Caki2 (cell line): ENCODE measurements at places on chromosomes 11 and 22. TPM values are rescaled to one million over a fixed set of nuclear protein-coding genes. Genes with fewer than 3 reads are reported as not detected.

DNA sequence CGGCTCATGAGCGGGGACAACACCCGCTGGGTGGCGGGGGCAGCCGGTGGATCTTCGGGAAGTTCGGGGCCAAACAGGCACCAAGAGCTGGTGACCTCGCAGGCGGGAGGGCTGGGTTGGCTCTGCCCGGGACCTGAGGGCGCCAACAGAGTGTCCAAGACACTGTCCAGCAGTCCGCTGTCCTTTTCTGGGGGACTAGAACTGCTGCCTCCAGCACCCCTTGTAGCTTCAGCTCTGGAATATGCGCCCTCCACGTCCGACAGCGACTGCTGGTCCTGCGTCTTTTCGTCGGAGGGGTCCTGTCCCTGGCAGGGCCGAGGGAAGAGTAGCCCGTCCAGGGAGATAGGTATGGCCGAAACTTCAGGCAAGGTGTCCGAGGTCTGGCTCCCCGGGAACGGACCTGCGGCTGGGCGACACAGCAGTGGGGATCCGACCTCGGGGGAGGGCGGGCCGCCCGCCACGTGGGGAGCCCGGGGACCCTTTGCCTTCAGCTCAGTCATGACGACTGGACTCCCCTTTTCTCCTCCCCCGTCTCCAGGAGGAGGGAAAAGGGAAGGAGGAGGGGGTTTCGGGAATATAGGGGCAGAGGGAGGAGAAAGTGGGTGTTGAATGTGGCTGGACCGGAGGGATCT lies 926 bp downstream of the PGR start:
- no peak for DNase-seq

Gene MS4A6E
- total RNA-seq: not detected in 2 replicates

DNA sequence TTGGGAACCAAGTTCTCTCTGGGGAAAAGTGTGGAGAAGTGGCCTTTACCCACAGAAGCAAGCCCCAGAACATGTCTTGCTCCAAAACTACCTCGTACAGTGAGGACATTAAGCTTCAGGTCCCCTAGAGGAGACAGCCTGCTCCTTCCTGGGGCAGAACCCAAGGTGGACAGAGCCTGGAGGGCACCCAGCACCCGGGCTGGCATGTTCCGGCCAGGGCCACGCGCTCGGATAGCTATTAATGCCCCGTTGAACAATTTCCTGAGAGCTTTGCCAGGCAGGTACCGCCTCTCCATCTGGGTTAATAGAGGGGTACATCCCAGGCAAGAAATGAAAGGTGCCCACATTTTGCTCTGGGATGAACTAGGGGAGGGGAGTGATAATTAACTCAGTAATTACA lies 169.0 kb upstream of the GRK3 start:
- no peak for DNase-seq

Gene MAPK8IP1
- total RNA-seq: 6.5 and 6.9 TPM in 2 replicates

Gene CPT1B
- total RNA-seq: 0.35 and 10.4 TPM in 2 replicates

Gene GLYATL1
- not detected in 2 replicates for total RNA-seq

DNA sequence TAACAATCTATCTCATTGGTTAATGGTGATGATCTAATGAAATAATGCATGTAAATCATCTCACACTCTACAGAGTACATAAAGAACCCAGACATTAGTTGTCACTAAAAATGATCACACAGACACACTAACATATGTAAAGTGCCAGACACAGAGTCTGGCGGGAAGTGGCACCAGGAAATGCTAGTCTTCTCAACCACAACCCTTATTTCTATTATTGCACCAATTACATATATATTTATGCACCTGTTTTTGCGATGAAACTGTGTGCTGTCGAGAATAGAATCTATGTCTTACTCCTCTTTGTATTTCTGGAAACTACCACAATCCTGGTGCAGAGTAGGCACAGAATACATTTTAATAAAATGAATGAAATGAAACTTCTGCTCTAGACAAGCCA lies 25.9 kb upstream of the POU2AF3 start:
- DNase-seq: no peak

GRCh38 chr11:129374081-129374992 lies 1.3 kb upstream of the BARX2 start:
- no peak for DNase-seq

DNA sequence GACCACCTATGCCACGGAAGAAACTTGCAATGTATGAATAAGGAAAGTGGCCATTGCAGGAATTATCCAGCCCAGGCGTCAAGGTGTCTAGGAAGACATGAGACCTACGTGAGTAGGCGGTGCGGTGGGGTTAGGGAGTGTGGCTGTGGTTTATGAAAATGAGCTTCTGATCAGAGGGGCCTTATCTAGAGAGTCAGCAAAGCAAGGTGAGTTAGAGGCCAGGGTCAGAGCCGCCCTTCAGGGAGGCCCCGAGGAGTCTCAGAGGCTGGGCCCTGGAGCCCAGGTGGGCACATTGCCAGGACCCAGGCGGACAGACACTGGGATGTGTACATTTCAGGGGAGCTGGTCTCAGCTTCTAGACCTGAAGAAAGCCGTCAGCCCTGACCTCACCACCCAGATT lies 13.8 kb upstream of the LINC01488 start:
- no peak for DNase-seq

Gene C1QTNF4
- total RNA-seq: not detected in 2 replicates

Gene ARHGAP42
- total RNA-seq: 7.8 and 11.5 TPM in 2 replicates

DNA sequence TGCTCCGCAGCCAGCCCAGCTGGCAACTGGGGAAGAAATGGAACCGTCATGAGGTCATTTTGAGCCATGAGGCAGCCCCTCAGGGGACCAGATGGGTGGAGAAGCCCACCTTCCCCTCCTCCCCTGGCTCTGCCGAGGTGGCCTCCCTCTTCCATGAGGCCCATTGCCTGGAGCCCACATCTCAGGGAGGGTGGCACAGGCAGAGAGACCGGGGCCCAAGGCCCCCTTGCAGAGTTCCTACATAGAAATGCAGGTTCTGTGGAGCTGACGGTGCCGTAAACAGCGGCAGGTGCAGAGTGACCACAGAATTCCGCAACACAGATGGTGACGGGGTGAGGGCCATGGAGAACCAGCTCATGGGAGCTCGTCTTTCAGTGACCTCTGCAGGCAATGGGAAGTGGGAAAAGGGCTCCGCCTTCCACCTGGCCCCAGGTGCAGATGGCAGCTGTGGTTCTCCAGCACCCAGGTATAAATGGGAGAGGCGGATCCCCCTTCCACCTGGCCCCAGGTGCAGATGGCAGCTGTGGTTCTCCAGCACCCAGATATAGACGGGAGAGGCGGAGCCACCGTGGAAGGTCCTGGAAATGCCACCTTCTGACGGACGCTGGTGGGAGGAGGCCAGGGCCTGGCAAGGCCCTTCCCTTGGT lies 765.4 kb downstream of the BRD1 start:
- DNase-seq: no peak

Gene ATM
- total RNA-seq: 23.8 and 106 TPM in 2 replicates

DNA sequence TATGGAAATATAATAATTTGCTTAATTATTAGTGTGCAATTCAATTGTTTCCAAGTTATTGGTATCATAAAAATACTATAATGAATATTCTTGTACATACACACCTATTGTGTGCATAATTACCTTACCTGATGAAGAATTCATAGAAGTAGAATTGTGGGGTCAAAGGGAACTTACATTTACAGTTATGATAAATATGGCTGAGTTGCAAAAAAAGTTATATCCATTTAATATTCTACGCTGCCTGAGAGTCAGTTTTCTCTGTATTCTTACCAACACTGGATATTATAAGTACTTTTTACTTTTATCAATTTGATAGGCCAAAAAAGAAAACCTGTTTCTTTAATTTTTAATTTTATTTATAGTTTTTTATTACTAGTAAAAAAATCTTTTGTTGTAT lies 2.1 kb upstream of the PSMA1 start:
- DNase-seq: no peak

Gene MMP11
- 16.2 and 36.3 TPM in 2 replicates for total RNA-seq

GRCh38 chr11:132898021-132898420 lies 634.3 kb downstream of the OPCML start:
- DNase-seq: no peak

DNA sequence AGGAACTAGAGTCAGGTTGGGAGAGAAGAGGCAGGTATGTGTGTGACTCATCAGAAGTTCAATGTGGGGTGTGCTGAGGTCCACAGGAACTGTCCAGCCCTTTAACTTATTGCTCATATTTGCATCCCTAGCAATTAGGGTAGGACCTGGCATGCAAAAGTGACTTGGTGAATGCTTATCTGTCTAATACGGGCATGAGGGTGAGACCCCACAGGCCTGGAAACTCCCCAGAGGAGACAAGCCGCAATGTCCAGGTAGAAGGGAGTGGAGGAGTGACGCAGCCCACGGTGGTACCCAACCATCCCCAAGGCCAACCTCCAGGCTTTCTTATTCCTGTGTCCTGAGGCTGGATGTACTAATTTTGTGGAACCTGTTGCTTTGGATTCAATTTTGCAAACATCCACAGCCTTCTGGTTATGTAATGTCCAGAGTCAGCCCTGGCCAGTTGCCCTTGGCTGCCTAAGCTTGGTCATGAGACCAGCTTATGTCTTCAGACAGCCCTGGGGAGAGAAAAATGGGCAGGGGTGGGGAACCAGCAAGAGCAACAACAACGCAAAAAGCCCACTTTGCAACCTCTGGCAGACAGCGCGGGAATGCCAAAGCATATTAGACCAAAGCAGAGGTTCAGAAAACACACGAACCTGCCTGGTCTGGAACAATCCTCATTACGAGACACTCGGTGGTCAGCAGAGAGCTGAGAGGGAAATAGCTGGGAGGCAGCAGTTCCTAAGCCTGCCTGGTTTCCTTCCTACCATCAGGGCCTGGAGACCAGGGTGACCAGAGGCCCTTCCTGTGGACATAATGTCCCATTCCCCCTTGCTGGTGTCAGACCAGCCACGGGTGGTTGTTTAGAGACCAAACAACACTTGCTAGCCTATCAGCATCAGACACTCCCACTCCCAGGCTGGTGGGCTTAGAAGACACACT lies 49.3 kb downstream of the TIMP3 start:
- DNase-seq: no peak

Gene TRIM48
- total RNA-seq: not detected in 2 replicates

DNA sequence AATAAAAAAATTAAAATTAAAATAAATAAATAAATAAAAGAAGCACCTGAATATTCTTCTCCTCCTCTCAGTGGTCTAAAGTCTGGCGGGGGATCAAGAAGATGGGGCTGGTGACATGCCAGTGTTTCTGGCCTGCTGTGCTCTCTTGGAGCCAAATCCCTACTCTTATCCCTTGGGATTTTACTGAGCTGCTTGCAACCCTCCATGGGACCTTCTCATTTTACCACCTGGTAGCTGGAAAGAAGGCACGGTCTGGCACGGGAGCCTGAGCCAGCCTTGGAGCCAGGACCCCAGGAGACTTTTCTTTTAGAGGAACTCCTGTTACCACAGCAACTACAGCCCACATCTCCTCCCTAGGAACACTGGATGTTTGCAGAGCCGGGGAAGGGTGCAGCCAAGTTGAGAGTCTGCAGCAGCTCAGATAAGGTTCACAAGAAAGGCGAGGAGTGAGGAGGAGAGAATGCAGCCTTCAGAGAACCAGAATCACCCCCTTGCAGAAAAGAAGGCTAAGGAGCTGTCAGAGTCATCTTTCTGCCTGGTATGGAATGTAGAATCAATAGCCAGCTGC lies 21.4 kb downstream of the CD6 start:
- DNase-seq: no peak

Gene GGT1
- total RNA-seq: 396 and 486 TPM in 2 replicates

DNA sequence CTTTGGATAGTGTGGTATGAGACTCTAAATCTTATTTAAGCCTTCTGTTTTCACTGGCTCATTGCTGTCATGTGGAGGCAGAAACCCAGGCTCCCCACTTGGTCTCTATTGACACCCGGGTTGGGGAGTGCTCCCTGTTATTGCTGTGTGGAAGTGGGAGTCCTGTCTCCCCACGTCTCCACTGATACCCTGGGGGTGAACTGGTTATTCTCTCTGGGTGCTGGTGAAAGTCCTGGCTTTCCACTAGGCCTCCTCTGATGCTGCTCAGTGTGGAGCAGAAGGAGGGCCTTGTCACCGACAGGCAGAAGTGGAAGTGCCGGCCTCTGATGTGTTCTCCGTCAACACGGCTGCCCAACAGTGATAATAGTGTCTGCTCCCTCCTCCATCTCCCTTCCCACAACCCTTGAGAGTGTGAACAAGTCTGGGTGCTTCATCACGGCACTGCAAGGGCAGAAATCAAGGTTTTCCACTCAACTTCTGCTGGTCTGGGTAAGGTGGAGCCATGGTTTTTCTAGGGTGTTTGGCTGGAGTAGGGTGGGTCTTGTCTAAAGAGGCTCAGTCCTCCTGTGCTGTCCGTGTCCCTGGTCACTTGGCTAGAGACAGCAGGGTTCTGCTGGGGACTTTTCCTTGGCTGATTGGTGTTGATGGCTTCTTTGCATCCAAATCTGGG lies 240.7 kb upstream of the B3GAT1 start:
- no peak for DNase-seq

GRCh38 chr22:30665266-30665665 lies 2.4 kb downstream of the DUSP18 start:
- DNase-seq: no peak

DNA sequence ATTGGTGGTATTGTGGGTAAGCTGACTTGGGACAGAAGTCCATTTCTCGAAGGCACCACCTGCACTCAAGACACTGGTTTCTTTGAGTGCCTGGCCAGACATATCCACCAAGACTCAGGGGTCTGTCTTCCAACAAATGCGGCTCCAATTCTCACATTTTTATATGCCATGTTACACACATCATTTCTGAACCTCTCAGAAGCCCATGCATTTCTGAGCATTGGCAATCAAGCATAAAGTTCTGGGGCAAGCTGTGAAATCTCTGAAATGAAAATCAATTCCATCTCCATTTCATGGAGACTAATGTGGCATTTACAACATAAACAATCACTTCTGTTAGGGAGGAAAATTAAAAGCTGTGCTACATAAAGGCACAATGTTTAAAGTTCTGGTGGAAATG lies 243.7 kb downstream of the KIRREL3 start:
- DNase-seq: no peak

Gene PKDREJ
- total RNA-seq: not detected in 2 replicates

DNA sequence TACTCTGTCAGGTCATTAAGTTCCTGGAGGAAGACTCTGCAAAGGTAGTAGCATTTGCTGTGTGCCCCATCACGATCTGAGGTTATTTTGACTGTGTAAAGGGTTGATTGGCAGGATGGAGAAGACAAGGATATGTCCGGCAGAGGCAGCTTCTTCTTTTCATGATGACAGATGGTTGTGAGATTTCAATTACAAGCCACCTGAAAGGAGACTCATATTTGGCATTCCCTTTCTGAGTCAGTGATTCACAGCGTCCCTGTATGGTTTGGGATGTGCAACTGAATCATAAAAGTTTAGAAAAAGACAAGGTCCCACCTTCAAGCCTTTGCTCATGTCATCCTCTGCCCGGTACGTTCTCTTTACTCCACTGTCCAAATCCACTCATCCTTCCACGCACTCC lies 113.4 kb downstream of the MTNR1B start:
- DNase-seq: no peak
